ENCODE measurements at places on chromosomes 12 and 14. TPM values are rescaled to one million over a fixed set of nuclear protein-coding genes. Genes with fewer than 3 reads are reported as not detected.

GRCh38 chr12:51391283-51392123 is at the start of gene GALNT6:
GALNT6 (minus strand) TSS chr12:51391406; CDS start chr12:51379781, 11,625 bp downstream.
- DNase-seq = no peak

DNA sequence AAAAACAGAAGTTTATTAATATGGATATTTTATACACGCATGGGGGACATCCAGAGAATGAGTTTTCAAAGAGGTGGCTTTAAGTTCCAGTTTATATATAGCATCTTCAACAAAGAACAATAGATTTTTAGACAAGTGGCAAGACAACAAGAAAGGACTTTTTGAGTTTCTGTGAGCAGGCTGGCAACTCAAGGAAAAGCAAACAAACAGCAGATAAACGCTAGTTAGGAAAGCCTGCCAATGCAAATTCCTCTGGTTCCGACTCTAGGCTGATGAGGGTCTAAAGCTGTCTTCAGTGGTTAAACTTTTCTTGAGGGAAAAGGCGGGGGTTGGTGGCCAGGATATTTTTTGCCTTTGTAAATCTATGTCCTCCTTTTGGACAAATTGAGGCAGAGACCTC is 78.4 kb upstream of the EEA1 start:
- no peak for DNase-seq

DNA sequence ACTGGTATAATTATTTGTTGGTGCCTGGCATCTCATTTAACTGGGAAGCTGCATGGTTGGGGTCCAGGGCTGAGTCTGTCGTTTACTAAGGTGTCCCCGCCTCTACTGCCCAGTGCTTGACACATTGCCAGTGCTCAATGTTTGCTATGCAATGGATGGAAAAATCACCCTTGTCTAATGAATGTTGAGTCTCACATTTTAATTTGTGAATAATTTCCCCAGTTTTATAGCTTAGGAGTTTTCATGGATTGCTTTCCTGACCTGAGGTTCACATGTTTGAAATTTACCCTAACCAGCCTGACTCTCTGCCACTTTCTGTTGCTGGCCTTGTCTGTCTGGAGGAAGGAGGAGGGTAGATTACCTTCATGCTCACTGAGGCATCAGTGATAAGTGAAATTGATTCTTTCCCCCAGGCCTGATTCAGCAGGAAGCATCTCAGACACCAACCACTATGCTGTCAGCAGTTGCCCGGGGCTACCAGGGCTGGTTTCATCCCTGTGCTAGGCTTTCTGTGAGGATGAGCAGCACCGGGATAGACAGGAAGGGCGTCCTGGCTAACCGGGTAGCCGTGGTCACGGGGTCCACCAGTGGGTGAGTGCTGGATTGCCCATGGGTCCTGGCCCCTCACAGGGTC is 2.4 kb downstream of the DHRS2 start:
- DNase-seq = no peak

Gene MYF5
- not detected for total RNA-seq

DNA sequence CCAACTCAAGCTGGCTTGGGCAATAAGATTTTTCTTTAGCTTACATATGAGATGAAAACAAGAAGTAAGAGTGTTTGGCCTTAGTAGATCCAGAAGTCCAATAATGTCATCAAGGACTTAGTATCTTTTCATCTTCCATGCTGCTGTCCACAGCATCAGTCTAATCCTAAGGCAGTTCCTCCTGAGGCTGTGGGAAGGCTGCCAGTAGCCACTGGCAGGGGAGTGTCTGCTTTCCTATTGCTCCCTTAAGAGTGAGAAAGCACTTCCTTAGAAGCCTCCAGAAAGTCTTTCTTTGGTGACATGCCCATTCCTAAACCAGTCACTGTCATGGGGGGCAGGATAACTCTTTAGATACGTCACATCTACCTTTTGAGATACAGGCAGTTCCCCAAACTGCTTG is 317.7 kb downstream of the BMP4 start:
- DNase-seq = no peak

Gene ARMH4
- 6.3 TPM for total RNA-seq

Gene CLEC1A
- not detected for total RNA-seq

DNA sequence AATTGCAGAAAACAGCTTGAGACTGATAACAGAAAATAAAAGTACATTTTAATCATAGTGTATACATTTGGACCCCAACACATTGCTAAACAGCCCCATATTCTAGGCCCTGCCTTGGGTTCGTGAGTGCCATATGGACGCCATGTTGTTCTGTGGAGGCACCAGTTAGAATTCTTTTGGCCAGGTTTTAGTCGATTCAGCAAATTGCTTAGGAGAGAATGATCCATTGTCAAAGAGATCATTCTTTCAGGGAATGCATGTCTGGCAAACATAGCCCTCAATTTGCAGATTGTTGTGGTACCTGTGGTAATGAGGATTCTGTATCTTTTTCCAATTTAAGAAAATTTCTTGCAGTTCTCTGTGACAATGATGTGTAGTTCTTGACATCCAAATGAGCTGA is 183.6 kb upstream of the DDHD1 start:
- no peak for DNase-seq

DNA sequence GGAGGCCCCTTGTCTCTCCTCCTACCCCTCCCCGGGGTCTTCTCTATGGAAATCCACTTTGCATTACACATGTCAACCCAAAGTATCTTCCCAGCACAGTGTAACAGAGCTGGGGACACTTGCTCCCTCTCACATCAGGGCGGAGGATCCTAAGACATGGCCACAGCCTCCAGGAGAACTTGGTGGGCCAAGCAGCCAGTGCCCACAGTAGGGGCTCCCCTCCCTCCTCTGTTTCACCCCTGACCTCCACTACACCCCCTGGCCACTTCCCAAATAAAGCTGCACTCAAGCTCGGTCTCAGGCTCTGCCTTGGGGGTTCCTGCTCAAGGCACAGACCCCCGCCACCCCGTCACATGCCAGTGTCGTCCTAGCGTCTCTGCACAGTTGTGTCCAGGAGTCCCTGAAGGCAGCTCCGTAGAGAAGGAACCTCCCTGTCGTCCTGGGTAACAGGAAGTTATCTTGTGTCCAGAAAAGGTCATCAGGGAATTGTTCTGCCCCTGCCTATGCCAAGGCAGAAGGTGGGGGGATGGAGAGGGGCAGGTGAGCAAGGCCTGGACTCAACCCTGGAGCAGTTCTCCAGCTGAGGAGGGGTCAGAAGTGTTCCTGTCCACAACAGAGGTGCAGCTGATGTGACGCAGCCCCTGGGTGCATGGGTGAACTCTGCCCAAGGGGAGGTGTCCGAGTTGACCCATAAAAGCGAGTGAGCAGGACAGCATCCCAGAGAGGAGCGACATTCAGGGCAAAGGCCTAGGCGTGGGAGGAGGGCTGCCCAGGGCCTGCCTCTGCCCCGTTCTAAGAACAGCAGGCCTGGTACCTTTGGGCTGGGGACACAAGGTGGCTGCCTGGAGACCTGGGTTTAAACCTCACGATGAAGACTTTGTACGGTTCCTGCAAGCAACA is 25.5 kb downstream of the DIO3 start:
- no peak for DNase-seq

- peak; percentile 1 for DNase-seq
Measured at GRCh38 chr12:98058838-98059237, 456.6 kb upstream of the TMPO start.

DNA sequence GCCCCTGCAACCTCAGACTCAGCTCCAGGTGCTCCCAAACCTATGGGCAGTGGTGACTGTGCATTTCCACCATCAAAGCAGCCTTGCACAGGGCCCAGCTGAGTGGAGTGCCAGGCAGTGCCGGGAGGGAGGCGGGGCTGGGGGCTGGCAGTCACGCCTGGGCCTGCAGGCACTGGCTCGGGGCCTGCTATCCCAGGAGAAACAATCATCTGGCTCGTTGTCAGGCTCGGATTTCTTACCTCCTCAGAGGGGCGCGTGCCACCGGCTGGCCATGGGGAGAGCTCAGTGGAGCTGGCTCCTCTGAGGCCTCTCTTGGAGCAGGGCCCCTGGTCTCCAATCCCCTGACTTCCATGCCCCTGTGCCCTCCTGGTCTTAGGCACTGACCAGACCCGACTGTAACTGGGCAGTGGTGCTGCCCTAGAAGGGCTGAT is 20.2 kb upstream of the PPP1R13B start:
- DNase-seq = no peak

DNA sequence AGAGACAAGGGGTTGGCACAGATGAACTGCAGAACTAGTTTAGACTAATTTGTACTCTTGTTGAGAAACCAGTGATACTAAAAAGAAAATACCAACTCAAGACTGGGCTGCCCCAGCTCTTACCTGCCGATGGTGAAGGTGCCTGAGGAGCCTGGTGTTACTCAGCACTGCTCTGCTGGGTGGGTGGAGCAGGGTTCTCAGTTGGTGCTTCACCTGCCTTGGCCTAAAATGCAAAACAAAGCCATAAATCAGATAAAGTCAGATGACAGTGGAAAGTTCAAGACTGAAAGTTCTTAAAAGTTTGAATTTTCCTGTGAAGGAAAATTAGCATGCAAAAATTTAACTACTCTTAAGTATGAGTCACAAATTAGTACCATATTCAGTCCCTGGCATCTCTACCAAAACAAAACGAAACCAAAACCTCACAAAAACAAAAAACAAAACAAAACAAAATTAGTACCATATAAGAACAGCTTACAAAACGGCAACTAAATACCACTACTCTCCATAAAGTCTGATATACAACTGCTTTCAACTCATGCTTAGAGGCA is 21.9 kb downstream of the YBX3 start:
- no peak for DNase-seq

GRCh38 chr14:92846162-92846897 is 52.2 kb downstream of the GOLGA5 start:
- peak; percentile 83 for DNase-seq

- DNase-seq = peak; percentile 22
Measured at GRCh38 chr14:105275267-105275946, 25.4 kb downstream of the BRF1 start.

- no peak for DNase-seq
Measured at GRCh38 chr12:3556716-3557115, 65.7 kb downstream of the PRMT8 start.

DNA sequence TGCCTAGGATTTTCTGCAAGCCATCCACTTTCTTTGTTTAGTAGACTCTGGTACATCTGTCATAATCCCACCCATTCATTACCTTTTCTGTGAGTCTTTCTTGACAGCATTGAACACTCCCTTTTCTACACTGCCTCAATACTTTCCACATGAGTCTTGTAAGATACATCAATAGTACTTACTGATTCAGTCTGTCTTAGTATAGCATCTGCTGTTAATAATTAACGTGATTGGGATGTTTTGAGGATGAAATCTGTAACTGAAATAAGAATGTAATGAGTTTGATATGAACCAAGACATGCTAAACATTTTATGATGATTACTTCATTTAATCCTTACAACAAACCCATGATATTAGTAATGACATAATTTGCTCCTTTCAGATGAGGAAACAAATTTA is 196.2 kb upstream of the FOXG1 start:
- DNase-seq = no peak

DNA sequence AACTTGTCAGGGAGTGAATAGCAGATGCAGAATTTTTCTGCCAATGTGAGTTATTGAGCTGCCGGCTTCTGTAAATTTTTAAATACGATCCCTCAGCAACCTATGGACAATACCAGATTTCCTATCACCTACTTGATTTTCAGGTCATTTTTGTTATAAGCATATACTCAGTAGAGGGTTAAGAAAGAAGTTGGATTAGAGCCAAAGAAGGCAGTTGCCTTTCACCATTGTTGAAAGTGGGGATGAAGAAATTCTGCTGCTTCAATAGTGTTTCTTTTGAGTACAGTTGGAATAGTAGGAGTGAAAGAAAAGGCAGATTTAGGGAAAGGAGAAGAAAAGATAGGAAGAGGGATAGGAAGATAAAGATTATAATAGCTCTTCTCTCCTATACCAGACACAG is 197.1 kb downstream of the ATP23 start:
- DNase-seq = peak; percentile 27

DNA sequence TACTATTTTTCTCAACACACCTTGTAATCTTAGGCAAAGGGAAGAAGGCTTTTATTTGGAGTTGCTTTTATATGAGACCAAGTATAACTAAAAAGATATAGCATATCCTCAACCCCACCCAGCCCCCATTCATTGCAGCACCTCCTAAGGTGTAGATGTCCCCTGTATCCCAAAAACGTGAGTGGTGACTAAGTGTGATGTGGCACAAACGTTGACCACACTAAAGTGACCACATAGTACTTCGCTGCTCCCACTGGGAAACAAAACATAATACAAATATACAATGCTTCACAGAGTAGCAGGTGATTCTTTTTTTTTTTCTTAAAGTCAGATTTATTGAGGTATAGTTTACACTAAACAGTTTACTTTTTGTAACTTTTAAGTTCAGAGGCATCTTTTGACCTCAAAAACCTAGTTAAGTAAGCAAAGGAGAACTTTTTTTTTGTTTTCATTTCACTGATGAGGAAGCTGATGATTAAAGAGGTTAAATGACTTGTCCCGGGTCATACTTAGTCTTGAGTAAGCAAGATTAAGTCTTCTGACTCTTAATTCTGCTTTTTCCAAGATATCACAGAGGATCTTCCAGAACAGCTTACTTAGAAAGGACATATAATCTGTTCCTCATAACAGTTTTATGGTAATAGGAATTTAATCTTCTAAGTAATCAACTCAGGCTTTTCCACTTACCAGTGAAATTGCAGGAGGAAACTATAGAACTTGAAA is 245.2 kb upstream of the PLEKHG7 start:
- DNase-seq = no peak

- DNase-seq = no peak
Measured at GRCh38 chr12:11836282-11837151, 187.0 kb downstream of the ETV6 start.

GRCh38 chr12:94289461-94290312 is 141.3 kb downstream of the PLXNC1 start:
- peak; percentile 82 for DNase-seq

DNA sequence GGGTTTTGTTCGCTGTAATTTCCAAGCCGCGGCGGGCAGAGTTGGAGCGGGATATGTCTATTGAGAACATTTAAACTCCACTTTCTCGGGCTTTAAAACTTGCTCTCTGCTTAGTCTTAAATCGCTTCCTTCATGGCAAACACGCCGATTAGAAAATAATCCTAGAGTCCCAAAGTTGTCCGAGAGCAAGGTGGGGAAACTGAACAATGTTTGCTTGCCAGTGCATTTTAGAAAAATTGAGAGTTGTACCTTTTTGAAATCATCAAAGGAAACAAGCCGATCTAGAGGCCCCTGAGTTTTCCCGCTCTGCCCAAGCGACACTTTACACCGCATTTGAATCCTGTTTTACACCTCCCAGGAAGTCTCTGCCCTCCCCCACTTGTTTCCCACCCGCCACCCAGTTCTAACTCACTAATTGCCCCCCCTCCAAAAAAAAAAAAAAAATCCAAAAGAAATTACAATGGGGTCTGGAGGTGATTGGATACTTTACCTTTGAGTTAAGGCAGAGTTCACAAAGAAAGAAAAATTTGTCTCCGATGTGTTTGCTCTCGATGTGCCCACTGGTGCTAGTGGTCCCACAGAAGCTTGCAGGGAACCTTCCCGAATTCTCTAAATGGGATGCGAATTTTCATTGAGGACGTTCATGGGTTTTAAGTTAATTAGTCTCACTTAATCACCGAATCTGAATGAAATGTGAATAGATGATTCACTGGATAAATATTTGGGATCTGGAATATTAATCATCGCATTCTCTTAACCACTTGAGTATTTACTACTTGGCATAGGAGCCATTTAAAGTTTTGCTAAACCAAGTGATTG is 2.3 kb downstream of the HMGA2 start:
- DNase-seq = peak; percentile 83
